ENCODE measurements at places on chromosomes 16 and 17.

- no peak for DNase-seq
Observed at GRCh38 chr16:78278056-78278450, 178.6 kb downstream of the WWOX start.

DNA sequence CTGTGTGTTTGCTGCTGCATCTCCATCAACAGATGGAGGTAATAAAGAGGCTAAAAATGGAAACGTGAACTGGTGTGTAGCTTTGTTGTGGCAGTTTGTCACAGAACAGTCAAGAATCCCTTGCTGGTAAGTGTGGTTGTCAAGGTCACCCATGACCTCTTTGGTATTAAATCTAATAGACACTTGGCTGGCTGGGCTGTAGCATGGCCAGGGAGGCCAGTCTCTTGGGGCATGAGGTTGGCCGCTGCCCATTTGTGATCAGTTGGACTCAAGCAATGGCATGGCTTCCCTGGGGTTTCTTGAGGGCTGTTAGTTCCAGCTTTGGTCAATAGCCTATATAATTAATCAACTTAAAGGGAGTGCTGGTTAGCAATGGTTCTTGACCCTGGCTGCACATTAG lies 14.8 kb upstream of the HS3ST2 start:
- DNase-seq: no peak

- DNase-seq: no peak
Observed at GRCh38 chr16:83705856-83706255, 101.9 kb upstream of the HSBP1 start.

DNA sequence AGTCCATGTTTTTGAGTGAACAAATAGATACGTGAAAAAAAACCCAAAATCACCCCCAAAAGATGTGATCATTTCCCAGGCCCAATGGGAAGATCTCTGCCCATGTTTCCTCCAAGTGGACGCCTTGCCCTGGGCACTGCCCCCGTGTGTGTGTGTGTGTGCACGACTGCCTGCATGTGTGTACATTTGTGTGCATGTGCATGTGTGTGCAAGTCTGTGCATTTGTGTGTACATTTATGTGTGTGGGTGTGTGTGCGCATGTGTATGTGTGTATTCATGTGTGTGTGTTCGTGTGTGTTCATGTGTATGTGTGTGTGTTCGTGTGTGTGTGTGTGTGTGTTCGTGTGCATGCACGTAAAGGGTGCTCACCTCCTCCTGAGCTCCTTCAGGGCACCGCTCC lies 16.8 kb upstream of the LRRC37A3 start:
- no peak for DNase-seq

- DNase-seq: no peak
Observed at GRCh38 chr17:71709271-71709890, 411.4 kb upstream of the SOX9 start.

DNA sequence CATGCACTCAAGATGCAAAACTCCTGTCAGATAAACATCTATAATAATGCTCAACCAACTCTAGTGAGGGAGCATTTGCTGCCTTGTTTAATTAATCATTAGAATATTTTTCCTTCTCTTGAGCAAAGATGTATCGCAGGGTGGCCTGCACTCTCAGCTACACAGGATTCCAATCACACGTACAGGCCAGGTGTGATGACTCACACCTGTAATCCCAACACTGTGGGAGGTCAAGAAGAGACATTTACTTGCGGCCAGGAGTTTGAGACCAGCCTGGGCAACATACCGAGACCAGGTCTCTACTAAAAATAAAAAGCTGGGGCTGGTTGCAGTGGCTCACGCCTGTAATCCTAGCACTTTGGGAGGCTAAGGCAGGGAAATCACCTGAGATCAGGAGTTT lies 49.1 kb downstream of the ARHGAP17 start:
- DNase-seq: no peak

DNA sequence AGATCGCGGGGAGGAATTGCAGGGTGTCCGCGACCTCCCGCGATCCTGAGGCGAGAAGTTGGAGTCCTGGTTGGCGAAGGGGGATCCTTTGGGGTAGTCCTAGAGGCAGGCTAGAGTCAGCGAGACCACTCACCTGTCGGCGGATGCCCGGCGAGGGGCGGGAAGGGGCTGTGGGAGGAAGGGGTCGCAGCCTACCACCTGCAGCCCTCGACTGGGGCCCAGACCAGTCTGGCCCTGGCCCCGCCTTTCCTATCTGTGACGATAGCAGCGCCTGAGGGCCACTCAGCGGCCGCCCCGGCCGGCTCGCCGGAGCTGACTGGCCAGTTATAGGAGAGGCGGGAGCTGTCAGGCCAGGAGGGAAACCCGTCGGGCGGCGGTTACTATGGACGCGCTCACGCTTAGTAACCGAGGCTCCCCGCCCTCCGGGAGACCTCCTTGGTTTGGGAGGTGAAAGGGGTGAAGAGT lies at the start of gene TEKT3:
TEKT3 (minus strand) TSS at position 213 of the 465 bp plus-strand sequence. CDS start 10,012 bp downstream, outside the sequence.
- DNase-seq: no peak

- DNase-seq: no peak
Observed at GRCh38 chr16:81888520-81889394, 109.7 kb downstream of the PLCG2 start.

- DNase-seq: no peak
Observed at GRCh38 chr17:80717720-80718083, 173.1 kb downstream of the RPTOR start.

DNA sequence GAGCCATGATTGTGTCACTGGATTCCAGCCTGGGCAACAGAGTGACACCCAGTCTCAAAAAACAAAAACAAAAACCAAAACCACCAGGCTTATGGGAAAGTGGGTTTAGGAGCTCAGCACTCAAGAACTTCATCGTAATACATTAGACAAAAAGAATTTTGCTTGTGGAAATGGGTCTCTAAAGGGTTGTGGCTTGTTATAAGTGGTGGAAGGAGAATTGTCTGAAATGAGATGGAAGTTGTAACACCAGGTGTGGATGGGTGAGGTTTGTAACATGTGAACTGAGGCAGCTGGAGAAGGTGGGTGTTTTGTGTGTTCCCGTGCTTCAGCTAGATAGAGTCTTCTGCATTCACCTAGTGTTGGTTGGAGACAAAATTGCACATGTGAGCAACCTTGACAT lies 35.8 kb downstream of the CDH1 start:
- DNase-seq: no peak

GRCh38 chr17:73785958-73786743 lies 141.9 kb upstream of the SDK2 start:
- DNase-seq: no peak

- DNase-seq: no peak
Observed at GRCh38 chr16:77393955-77394354, 40.9 kb downstream of the ADAMTS18 start.

DNA sequence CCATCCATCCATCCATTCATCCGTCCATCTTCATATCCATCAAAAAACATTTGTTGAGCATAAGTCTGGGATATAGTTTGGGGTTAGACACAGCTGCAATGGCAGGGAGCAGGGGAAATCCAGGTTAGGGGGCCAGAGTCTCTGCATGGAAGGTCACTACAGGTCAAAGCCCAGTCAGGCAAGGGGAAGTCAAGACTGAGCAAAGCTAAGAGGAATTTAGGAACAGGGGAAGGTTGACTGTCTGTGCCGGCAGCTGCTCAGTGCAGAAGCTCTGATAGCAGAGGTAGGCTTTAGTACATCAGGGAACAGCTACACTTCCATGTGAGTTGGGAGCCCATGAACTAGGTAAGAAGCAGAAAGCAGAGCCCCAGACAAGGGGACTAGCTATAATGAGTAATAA lies 68.1 kb downstream of the IRF8 start:
- no peak for DNase-seq

DNA sequence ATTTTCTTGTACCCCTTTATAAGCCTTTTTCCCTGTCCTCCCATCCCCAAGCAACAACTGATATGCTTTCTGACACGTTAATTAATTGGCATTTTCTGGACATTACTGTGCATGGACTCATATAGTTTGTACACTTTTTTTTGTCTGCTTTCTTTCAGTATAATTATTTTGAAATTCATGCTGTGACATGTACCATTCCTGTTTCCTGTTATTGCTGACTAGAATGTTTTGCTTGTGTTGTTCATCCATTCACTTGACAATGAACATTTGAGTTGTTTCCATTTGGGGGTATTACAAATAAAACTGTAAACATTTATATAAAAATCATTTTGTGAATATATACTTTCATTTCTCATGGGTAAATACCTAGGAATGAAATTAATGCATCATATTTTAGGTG lies 50.6 kb downstream of the RBBP6 start:
- no peak for DNase-seq

DNA sequence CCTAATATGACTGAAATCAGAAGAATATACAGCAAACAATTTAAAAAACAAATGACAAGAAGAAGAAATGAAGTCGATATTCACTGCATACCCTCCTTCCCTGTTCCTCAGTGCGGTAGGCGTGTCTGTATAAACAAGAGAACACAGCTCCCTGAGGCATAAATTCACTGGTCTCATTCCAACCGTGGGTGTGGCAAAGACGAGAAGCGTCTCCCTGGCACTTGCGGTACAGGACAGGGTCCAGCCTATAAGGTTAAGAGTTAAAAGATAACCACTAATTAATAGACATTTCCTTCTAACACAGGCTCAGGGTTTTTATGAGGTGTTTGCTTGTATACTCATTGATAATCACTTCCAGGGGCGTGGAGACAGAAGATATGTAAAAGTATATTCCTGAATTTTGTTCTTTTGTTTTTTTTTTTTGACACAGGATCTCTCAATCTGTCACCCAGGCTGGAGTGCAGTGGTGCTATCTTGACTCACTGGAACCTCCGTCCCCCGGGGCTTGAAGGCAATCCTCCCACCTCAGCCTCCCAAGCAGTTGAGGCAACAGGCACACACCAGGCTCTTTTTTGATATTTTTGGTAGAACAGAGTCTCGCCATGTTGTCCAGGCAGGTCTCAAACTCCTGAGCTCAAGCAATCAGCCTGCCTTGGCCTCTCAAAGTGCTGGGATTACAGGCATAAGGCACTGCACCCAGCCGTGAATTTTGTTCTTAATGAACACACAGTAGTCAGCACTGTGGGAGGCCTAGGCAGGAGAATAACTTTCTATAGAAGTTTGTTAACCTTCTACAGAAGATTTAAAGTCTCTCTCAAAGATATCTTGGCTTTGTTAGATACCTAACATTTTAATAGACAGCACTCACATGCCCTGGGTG lies 59.1 kb upstream of the CLEC18B start:
- no peak for DNase-seq
